HTR-8/SVneo (cell line): ENCODE measurements at places on chromosomes 2 and 18.

DNA sequence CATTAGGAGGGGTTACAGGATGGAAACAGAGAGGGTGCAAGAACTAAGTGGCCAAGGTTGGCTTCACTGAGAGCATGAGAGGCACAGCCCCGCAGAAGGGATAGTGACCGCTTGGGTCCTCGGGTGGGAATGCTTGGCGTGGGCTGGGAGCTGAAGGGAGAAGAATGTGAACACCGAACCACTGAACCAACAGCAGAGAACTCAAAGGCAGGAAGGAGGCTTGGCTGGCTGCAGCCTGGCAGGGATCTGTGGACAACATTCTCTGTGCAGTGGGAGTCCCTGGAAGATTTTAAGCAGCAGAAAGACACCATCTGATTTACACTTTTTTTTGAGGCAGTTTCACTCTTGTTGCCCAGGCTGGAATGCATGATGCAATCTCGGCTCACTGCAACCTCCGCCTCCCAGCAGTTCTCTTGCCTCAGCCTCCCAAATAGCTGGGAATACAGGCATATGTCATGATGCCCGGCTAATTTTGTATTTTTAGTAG, 33.9 kb downstream of the SOWAHC start:
- no peak for DNase-seq

DNA sequence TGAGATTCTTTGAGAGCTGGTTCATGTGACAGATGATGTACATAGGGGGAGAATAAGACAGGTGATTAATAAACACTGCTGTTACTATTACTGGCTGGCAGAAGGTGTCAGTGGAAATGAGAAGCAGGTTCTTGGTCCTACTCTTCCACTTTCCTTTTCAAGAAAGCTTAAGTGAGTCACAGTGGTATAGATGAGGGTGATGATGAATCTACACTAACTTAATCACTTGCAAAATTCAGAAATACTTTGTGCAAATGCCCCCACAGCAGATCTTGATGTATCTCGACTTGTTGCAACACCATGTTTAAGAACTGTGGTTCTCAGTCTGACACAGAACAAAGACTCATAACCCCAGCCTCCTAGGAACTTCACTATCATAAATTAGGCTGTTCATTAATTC, 35.9 kb upstream of the MGAT5 start:
- no peak for DNase-seq

GRCh38 chr2:168594778-168595177, 138.7 kb downstream of the CERS6 start:
- no peak for DNase-seq

DNA sequence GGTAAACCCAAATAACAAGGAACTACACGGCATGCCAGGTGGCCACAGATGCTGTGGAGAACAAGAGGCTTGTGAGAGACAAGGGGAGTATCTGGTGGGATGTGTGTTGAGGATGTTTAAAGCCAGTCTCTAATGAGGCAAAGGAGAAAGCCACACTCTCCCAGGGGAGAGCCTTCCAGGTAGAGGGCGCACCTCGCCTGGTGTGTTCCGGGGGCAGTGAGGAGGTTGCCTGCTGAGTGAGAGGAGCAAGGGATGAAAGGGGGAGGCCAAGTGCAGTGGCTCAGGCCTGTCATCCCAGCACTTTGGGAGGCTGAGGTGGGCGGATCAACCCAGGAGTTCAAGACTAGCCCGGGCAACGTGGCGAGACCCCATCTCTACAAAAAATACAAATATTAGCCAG, 16.2 kb downstream of the SAG start:
- DNase-seq = no peak

DNA sequence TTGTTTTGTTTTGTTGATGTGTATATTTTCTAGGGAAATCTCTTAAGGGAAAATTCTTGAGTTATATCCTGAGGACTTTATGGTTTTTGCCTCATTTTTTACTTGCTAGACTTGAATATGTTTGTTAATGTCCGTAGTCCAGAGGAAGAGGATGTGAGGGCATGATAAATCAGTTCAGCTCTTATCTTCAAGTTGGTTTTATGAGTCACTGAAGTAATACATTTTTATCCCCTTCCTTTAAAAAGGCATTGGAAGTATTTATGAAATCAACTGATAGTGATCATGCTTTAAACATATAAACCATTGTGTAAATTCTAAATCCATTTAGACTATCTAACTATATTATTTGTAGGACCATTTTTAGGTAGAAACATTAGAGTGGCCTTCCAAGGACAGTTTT, 43.9 kb upstream of the CYBRD1 start:
- no peak for DNase-seq
